Naive B cell (primary cell): ENCODE measurements at places on chromosomes 2 and 18.

DNA sequence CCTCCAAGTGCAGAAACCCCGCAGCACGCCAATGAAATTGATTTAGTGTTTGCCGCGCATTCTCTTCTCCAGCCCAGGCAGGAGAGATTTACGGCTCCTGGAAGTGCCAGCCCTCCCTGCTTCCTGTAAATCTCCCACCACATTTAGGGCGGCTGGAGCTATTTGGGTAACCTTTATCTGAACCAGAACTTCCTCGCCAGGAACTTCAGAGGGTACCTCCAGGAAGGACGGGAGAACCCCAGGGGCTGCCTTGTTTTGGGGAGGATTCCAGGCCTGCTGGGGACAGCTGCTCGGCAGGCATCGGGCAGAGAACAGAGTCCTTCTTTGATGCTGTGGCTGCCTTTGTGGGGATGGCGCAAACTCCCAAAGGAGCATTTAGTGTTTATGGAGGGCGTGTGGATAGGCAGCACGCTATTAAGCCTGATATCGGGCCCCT, 122.0 kb upstream of the MYCN start:
- no peak for DNase-seq

DNA sequence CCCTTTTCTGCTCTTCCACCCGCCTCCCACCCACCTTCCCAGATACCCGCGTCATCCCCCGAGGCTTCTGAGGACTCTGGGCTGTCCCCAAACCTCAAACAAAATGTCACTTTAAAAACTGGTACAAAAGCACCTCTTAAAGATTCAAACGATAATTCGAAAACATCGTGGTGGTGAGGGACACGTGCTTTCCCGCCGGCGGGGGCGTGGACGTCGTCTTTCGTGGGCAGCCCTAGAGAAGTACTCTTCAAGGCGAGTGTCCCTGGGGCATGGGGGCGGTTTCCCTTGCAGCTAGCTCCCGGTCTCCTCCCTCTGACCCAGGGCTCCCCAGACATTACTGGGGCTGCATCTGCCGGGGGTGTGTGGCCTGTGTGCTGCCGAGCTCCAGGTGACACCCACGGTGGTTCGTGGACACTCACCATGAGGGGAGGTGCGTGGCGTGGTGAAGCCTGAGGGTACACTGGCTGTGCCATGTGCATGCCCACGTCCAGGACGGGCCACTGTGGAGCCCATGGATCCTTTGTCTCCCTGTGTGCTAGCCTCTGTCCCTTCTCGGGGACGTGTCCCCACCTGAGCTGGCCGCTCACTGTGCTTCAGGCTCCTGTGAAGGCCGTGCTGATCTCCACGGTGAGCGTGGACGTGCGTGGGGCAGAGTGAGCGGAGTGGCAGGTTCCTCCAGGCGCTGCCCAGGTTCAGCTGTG, 117.8 kb downstream of the NFATC1 start:
- no peak for DNase-seq

DNA sequence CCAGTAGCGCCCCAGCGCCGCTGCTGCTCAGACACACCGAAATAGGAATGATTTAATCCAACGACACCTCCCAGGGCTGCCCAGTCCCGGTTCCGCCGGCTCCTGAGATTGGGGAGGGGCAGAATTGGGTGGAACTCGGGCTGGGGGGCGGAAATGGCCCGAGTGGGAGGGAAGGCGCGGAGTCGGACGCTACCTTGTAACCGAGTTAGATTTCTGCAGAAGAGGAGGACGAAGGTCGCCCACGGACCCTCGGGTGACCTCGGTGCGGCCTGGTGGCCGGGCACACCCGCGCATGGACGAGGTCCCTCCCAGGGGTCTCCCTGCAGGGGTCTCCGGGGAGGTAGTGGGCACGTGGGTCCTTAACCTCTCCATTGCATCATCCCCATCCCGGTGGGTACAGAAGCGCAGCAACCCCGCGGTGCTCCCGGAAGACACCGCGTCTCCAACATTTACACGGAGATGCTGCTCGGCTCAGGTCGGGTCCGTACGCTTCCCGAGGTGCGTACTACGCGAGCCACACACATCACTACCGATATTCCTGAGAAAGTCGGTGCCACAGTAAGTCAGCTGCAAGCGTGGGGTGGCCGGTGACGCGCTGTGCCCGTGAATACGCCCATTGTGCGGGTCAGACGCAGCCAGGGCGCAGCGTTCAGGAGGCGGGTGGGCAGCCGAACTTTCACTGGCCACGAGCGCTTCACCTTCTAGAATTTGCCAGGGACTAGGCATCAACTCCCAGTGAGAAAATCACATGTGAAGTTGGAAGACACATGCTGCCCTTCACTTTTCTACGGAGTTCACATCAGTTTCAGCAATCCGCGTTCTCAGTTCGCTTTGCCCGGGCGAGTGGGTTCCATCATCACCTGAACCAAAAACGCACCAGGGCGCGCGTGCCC, 3.0 kb downstream of the ZNF516 start:
- DNase-seq: no peak

- no peak for DNase-seq
These were observed 98.4 kb downstream of the SPHKAP start for GRCh38 chr2:228083131-228083530.

- DNase-seq: no peak
These were observed 92.0 kb upstream of the MSH2 start for GRCh38 chr2:47310801-47311560.

GRCh38 chr2:133732982-133733900, 165.0 kb upstream of the NCKAP5 start:
- DNase-seq: no peak

DNA sequence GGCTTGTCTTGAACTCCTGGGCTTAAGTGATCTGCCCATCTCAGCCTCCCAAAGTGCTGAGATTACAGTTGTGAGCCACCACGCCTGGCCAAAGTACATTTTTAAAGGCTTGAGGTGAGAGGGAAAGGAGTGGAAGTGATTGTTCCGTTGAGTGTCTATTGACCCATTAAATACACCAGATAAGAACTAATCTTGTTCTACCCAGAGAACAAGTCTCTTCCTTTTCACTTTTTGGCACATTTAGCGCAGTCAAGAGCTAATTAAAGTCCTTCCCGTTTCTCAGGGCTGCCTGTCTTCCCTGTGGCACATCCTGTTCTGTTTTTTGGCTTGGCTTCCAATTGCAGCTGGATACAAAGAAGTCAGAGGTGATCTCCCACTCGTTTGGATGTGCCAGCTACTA, 172.3 kb downstream of the ALPK2 start:
- no peak for DNase-seq

GRCh38 chr18:67260841-67261240, 255.7 kb downstream of the DSEL start:
- DNase-seq: no peak
